ENCODE measurements at places on chromosomes 11 and 22.

GRCh38 chr11:110713449-110713776, 1.2 kb upstream of the ARHGAP20 start:
- DNase-seq: no peak

DNA sequence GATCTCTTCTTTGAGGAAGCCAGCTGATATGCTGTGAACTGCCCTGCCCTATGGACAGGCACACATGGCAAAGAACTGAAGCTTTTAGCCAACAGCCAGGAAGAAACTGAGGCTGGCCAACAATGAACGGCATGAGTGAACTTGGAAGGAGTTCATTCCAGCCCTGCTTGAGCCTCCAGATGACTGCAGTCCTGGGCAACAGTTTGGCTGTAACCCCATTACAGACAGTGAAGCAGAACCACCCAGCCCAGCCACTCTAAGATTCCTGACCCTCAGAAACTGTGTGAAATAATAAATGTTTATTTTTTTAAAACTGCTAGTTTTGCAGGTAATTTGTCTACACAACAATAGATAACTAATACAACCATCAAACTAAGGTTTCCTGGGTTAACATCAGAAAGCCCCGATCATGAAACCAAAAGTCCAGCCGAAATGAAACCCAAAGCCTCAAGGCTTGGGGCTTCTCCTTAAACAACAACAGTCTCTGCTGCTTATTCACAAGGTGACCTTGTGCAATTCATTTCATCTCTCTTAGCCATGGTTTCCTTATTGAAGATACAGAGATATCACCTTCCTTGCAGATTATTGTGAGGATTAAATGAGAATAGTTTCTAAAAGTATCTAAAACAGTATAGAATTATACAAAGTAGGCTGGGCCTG, 31.4 kb downstream of the PAK1 start:
- DNase-seq: no peak

- DNase-seq: no peak
Observed at GRCh38 chr11:132139181-132139580, 768.8 kb downstream of the NTM start.

DNA sequence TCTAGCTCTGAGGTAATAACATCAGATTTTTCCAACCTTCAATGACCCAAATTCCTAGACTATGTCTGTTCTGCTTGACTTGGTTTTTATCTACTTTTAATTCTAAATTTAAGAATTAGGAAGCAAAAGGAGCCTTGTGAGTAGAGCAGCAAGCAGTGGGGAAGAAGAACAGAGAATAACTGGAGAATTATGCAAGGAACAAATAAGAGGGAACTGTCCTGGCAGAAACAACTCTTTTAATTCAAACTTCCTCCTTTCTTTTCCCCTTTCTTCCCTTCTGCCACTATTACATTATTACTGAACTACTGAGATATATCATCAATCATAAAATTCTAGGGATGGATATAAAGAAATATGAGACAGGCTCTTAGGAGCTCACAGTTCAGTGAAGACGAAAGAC, 276.1 kb downstream of the SBF2 start:
- no peak for DNase-seq

DNA sequence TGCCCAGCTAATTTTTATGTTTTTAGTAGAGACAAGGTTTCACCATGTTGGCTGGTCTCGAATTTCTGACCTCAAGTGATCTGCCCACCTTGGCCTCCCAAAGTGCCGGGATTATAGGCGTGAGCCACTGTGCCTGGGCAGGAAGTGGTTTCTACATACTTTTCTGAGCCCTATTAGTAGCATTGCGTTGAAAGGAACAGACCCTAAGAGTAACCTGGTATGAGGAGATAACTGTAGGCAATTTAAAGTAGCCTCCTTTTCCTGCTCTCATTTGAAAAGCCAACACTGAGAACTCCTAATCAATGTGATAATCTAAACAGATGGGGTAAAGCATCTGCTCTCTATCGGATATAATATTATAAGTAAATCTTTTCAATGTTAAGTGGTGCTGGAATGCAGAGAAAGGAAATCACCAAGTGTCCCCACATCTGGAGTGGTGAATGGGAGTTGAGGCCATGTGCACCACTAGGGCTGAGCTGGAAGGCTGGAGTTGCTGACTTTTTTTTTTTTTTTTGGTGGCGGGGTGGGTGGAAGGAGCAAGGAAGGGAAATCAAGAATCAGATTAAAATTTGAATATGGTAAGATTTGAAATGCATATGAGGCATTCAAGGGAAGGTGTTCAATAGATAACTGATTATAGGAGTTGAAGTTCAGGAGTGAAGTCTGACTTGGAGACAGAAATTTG, 20.7 kb downstream of the PDHX start:
- DNase-seq: no peak

DNA sequence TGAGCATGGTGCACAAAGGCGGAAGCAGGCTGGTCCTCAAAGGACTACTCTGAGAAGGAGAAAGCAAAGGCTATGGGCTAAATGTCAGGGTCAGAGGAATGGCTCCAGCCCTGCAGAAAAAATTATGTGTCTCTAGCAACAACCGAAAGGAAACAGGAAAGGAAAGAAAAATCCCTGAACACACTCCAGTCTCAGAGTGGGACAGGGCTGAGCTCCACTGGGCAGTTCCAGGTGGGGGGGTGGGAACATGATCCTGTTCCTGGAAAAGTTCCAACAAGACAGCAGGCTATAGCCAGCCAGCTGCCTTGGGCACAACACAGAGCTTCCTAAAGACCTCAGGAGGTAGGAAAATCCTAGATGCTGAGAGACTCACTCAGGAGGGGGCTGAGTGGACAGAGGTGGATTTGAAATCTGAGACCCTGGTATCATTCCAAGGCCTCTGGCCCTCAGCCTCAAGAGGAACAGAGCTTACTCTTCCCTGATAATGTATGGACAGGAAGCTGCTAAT, 1088.2 kb downstream of the TBC1D22A start:
- no peak for DNase-seq

- no peak for DNase-seq
Observed at GRCh38 chr22:37045958-37046357, 5.6 kb upstream of the KCTD17 start.

DNA sequence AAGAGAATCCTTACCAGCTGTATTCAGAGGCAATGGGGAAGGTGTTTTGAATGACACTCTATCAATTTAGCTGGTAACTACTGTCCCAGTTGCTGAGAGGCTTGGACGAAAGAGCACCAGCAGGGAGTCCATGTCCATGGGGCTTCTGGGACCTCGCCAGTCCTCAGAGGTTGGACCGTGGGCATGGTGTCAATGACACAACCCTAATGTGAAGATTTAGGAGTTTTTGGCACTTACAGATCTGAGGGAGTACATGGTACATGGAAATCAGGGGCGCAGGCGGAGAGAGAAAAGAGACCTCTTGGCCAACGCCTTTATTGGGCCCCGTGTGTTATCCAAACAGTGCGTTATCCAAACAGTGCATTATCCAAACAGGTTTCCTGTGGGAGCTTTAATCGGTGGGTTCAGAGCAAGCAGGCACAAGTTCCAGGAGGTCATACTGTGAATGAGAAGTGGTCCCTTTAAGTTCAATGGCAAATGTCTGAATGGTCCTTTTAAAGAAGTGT, 169.1 kb upstream of the B3GAT1 start:
- no peak for DNase-seq

DNA sequence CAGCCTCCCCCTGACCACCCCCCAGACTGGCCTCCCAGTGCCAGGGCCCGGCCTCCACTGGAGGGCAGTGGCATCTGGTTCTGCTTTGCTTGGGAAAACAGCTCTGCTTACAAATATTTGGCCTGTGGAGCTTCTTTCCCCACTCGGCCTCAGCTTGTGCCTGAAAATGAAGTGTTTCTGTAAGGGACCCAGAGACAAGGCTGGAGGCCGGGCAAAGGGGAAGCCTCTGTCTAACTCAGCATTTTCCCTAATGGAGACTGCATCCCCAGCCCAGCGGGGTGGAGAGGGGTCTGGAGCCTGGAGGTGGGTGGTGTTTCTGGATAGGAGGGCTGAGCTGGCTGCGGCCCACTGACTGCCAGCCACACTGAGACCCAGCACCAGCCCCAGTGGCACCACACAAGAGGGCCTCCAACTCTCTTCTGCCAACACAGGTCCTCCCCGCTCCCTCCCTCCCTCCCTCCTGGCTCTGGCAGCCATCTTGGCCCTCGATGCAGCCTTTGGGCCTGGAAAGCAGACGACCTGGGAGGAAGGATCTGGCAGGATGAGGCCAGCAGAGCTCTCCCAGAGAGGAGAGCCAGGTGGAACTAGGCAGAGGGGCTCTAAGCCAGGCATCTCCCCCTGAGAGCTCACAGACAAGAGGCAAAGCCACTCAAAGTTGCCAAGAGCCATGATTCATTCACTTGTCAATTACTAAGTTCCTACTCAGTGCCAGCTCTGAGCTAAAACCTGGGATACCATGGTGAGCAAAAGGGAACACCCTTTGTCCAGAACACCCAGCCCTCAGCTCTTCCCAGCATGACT, 77.1 kb upstream of the CD82 start:
- DNase-seq: no peak

GRCh38 chr11:34784318-34784841, 131.8 kb downstream of the APIP start:
- DNase-seq: no peak

DNA sequence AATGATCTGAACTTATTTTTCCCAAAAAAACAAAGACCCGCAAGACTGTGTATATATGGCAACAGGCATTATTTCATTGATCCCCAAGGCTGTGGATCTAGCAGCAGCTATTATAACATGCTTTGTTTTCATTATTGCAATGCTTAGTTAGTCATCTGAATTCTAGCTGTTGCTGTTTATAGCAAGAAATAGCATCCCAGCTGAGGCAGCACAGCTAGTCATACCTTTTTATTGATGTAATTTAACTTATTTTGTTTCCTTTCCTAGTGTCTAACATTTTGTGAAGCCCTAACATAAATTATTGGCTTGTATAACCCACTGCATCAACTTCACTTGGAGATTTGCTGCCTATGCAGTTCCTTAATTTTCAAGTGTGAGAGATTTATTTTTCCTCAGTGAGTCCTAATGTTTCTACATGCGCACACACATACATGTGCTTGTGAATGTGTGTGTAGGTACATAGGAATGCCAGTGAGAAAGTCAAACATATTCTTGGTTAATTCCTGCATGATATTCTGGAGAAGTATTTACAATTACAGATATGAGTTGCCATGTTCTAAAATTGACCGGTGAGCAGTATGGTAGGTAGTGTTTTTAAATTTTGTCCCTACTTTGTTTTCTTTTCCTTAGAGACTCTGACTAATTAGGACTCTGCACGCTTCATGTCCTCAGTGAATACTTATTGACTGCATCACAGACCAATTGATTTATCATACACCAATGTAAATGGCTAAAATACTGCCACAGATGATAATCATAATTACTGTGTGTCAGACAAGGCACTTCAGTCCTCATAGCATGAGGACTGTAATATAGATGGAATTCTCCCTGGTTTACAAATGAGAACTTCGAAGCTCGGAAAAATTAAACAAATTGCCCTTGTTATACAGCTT, 119.3 kb downstream of the WNT11 start:
- no peak for DNase-seq

DNA sequence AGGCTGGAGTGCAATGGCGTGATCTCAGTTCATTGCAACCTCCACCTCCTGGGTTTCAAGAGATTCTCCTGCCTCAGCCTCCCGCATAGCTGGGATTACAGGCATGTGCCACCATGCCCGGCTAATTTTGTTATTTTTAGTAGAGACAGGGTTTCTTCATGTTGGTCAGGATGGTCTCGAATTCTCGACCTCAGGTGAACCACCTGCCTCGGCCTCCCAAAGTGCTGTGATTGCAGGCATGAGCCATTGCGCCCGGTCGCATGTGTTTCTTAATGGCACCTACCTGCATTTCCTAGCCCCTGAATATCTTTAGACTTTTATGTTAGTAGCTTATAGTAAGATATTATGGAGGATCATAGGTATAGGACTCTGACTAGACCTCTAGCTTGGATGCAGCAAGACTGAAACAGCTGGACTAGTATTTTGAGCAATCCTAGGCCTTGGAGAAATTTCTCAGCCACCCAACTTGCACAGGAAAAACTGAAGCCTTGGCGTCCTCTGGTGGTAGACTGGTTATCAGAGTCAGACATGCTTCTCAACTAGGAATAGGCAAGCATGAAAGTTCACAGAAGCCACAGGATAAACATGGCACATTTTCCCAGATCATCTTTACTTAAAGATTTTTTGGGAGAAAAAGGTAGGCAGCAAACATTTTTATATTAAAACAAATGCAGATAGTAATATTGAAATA, 22.7 kb upstream of the C1QTNF4 start:
- no peak for DNase-seq

- DNase-seq: no peak
Observed at GRCh38 chr11:126874276-126874675, 126.3 kb downstream of the KIRREL3 start.

DNA sequence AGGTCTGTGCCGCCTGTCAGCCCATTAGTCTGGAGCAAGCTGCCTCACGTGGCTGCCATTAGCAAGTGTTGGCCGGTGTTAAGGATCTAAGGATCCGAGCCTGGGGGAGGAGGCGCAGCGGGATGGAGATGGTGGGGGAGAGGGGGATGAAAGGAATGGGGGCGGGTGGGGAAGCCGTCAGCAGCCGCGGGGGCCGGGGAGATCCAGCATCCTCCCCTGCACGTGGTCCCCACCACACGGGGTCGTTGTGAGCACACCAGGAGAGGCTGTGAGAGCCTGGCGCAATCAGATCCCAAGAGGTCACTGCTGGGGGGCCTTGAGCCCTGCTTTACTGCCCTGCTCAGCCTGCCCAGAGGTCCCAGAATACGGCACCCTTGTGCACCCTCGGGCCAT, 7.3 kb downstream of the CABP7 start:
- DNase-seq: no peak

DNA sequence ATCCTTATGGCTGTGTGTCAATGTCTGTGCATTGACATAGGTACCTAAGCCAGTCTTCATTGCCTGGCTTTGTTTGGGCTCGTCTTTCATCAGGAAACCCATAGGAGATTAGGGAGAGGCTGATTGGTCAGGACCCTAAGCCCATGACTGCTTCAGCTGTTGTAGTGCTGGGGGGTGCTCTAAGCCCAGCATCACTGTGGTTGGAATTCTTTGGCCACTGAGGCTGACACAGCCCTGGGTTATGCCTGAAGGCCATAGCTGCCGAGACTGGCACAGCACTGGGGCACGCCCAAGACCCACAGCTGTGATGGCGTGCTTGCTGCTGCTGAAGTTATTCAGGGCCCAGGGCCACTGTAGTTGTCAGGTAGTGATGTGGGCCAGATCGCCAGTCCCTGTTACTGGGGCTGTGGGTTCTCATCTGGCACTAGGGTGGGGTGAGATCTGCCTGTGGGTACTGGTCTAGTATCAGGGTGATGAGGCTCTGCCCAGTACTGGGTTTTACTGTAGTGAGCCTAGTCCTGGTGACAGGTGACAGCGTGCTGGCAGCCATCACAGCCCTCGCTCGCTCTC, 4.9 kb downstream of the USP18 start:
- no peak for DNase-seq

GRCh38 chr22:25193548-25193947, 6.1 kb upstream of the CRYBB3 start:
- no peak for DNase-seq

GRCh38 chr11:132187814-132188213, 817.4 kb downstream of the NTM start:
- DNase-seq: no peak

DNA sequence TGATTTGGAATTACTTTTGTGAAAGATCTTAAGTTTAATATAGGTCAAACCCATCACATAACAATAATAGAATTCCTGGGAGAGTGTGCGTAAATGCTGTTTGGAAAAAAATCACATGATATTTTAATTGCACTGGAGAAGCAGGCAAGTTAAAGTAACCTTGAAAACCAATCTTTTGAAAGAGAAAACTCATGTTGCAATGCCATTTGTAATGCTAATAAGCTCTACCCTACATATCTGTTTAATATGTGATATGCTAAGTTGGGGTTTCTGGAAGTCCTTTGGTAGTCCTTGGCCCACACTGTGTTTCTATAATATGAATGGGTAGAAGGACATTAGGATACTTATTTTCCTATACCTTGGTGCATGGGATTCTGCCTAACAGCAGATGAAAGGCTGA, 370.4 kb downstream of the DDX10 start:
- DNase-seq: no peak

Data from stimulated activated CD4-positive, alpha-beta T cell treated with anti-CD3 and anti-CD28 coated beads, Interleukin-12 subunit alpha, Interleukin-12 subunit beta, amount 100 ng/mL, for 4 hours (primary cell).